ENCODE measurements at places on chromosomes 5 and 9.

DNA sequence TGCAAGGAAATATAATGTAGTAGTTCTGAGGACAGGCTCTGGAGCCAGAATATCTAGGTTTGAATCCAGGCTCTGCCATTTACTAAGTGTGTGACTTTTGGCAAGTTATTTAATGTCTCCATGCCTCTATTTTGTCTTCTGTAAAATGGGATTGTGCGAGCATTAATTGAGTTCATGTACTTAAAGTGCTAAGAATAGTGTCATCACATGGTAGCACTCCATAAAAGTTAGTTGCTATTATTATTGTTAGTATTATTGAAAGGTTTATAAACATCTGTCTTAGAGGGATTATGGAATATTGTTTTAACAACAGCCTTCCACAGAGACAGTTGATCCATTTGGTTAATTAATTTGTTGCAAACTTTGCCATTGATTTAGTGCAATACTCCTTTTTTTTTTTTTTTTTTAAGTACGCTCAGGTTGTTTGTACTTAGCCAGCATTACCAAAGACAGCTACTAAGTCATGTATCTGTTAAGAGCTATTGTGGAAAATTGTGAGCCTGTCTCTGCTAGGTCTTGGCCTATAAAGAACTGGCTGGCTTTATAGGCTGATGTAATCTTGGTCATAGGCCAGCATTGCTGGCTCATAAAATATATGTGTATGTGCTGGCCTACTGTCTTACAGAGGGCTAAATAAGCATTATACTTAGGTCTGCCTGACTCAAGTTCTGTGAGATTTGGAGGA is 174.7 kb downstream of the WDR70 start:
- no peak for DNase-seq

GRCh38 chr5:143161885-143162540 is 241.5 kb downstream of the NR3C1 start:
- no peak for DNase-seq

GRCh38 chr9:18238254-18238653 is 235.7 kb upstream of the ADAMTSL1 start:
- no peak for DNase-seq

DNA sequence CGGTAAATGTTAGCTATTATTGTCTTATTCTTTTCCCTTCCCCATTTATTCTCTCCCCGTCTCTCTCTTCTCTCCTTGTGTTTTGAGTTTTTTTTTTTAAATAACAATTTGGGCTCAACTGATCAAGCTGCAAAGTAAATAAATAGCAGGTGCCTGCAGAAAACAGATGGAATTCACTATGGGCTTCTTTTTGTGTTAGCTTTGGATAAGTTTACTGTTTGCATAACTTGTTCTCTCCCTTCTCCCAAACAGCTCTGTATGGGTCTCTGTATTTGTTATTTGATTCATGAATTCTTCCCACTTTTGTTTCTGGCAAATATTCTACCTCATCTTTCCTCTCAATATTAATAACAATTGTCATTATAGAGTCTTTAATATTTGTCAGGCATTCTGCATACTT is 111.8 kb upstream of the ASTN2 start:
- no peak for DNase-seq

DNA sequence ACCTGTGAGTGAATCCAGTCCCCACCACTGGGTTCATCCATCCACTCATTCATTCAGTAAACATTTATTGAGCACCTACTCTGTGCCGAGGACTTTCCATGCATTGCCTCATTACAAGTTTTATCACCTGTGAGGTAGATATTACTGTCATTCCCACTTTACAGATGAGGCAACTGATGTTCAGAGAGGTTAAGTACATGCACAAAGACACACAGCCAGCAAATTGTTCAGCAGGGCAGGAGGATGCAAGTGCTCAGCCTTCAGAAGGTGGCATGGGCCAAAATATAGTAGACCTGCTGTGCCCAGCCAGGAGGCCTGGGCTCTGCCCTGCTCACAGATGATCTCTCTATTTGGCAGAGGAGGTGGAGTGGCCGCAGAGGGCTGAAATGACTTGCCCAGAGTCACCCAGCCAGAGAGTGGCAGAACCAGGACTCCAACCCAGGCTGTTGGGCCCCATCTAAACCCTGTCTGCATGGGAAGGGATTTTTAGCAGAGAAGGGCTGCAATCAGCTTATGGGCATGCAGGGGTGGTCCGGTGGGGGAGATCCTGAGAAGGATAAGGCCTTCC is 7.6 kb upstream of the NEURL1B start:
- DNase-seq, result no peak

DNA sequence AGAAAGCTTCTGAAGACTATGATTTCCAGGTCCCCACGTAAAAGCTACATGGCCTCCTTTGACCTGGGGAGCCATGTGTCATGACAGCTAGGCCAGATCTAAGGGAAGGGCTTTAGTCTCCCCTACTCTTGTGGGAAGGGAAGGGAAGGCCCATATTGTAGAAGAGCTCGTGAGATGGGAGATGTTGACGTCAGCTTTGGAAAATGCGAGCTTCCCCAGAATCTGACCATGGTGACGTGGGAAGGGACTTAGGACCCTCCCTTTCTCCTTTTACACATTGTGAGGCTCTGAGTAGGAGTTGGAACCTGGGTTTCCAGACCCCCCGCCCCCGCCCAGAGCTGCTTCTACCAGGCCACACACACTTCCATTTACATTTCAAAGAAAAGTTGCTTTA is 165.5 kb downstream of the SYK start:
- no peak for DNase-seq

DNA sequence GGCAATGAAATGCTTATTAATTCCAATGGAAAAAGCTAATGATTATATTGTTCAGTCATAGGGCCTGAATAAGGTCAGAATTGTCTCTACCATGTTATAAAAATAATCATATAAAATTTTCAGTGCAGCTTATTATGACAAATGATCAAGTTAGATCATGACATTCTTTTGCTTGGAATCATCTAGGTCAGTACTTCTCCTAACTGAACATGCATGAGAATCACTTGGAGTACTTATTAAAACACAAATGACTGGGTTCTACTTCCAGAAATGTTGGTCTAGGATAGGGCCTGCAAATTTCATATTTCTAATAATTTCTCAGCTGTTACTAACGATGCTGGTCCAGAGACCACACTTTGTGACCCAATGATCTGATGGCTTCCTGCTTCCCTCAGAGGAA is 806.0 kb upstream of the ZNF608 start:
- no peak for DNase-seq

DNA sequence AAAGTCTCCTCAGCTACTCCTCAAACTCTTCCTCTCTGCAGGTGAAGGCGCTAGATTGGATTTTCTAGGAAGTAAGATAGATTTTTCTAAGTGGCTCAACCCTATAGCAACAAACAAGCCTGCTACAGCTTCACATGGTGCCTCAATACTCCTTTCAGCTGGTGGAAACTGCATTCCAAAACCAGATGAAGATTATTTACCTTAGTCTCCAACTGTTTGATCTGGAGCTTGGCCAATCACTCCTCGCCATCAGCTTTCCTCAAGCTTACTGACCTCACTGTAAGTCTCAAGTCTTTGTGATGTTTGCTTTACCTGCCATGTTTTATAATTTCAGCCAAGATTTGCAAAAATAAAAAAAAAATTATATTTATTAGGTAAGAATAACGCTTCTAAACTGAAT is 622.4 kb downstream of the CHSY3 start:
- DNase-seq, result no peak

GRCh38 chr5:173888473-173889131 is 453 bp downstream of the CPEB4 start:
- DNase-seq, result no peak

DNA sequence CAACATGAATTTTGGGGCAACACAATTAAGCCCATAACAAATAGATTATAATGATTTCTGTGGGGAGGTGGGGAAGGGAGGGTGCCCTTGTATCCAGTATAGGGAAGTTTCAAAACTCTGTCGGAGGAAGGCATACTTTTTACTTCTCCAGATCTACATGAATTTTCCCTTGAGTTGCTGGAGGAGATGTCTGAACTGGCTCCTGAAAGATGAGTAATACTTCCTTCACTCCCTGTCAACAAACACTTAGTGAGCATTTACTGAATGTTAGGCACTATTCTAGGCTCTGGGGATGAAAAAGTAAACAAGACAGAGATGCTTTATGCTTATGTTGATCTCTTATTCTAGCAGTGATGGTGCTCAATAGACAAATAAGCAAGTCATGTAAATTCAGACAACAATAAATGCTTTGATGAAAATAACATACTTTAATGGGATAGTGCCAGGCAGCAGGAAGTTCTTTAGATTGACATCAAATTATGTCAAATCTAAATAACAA is 197.9 kb upstream of the ANKH start:
- no peak for DNase-seq

DNA sequence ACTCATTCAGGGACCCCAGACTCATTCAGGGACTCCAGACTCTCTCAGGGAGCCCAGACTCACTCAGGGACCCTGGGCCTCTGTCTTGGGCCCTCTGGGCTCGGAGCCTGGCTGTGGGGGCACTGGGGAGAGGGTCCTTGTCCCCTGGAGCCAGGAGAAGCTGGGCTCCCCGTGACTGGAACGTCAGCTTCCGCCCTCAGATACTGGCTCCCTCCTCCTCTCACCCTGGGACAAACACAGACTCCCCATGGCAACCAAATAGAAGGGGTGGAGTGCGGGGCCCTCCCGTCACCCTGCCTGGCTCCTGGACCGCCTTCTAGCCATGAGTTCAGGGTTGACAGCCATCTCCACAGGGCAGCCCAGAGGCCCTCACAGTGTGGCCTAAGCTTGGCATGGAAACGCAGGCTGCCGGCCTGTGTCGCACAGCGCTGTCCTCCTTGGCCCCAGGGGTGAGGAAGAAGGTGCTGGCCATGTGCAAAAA is 27.6 kb downstream of the ZDHHC11B start:
- no peak for DNase-seq

DNA sequence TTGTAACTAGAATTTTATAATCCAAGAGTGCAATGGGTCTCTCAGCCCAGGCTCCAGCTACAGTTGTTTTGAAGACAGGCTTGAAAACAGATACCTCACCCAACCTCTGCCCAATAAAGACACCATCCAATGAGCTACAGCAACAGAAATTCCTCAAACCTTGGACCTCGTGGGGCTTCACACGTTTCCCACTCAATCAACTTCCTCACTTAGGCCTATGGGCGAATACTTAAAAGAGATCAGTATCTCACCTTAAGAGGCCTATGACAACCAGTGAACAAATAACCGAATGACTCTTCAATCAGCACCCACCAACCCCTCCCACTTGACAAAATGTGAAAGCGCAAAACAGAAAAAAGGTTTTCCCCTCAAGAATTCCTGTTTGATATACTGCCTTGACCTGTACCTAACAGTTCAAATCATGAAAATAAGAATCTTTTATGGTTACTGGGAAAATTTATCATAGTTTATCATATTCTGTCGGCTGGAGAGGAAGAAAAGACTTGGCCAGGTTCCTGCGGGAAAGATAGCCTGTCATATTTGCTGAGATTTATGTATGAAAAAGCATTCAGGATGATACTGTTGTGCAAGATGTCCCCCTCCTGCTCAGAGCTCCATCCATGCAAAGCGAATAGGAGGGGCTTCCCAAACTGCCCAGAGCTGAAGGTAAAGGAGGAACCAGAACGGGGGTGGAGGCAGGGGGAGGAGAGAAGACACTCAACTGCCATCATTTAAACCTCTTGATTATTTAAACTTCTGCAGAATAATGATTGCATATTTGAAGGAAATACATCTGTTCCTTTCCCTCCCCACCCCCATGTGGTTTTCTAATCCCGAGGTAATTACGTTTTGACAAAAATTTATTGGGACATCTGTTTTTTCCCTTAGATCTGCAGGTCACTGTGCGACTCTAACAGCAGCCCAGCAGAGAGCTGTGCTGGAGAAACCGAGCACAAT is 256.3 kb downstream of the NFIB start:
- DNase-seq, result no peak

- DNase-seq, result no peak
These were observed 39.9 kb downstream of the DDX46 start for GRCh38 chr5:134798468-134798867.

- DNase-seq, result no peak
These were observed 118.7 kb downstream of the NDUFS4 start for GRCh38 chr5:53678981-53679660.

- no peak for DNase-seq
These were observed at the start of gene PCDHB12 for GRCh38 chr5:141208478-141208877. Gene PCDHB12 (plus strand): TSS chr5:141208719. CDS start chr5:141208908, 189 bp downstream.

DNA sequence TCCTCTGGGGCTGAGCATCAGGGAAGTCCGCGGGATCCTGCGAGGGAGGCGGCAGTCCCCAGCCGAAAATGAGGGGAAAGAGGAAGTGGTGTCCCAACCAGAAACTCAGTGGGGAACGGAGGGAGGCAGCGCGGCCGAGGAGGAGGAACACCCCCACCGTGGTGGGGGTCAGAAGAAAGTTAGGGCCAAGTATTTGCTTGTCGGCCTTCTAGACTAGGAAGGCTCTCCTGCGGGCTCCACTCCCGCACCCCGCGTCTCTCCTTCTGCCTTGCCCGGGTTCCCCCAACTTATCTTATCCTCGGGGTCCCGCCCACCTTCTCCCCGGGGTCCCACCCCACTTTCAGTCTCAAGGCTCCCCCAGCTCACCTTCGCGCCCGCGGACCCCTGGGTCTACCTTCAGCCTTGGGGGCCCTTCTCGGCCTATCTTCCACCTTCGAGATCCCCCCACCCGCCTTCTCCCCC is 557 bp upstream of the PHF2 start:
- no peak for DNase-seq

GRCh38 chr5:60024104-60024503 is 130.6 kb upstream of the PDE4D start:
- DNase-seq, result no peak

DNA sequence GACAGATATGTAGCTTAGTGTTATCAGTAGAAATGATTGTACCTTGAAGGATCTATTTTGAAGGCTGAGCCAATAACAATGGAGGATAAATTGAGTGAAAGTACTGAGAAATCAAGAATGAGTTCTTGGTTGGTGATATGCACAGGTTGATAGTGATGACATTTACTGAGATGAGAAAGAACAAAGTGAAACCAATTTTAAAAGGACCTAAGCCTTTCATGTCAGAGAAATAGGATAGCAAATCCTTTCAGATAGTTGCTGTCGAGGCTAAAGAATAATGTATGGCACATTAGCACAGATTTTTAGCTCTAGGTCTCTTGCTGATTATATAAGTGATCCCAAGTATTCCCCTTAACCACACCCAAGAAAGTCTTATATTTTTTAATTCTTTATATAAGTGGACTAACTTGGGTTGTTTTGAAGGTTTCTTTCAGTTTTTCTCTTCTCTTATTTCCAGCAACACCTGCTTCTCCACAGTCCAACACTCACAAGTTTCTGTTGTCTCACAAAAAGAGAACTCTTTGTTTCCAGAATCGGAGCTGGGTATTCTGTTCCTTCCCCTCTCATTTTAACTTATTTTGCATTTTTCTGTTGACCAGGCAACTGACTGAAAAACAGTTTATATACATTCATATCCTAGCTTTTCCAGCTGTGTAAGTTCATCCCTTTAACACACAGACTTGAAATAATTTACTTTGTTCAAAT is 286.9 kb upstream of the ATP10B start:
- no peak for DNase-seq

All from NCI-H1092 (cell line).